ENCODE measurements at places on chromosomes 1 and 21.

- DNase-seq: no peak
Observed at GRCh38 chr1:194045416-194045815, 859.0 kb upstream of the B3GALT2 start.

GRCh38 chr21:44626262-44626661 is 631 bp upstream of the KRTAP10-9 start:
- no peak for DNase-seq

DNA sequence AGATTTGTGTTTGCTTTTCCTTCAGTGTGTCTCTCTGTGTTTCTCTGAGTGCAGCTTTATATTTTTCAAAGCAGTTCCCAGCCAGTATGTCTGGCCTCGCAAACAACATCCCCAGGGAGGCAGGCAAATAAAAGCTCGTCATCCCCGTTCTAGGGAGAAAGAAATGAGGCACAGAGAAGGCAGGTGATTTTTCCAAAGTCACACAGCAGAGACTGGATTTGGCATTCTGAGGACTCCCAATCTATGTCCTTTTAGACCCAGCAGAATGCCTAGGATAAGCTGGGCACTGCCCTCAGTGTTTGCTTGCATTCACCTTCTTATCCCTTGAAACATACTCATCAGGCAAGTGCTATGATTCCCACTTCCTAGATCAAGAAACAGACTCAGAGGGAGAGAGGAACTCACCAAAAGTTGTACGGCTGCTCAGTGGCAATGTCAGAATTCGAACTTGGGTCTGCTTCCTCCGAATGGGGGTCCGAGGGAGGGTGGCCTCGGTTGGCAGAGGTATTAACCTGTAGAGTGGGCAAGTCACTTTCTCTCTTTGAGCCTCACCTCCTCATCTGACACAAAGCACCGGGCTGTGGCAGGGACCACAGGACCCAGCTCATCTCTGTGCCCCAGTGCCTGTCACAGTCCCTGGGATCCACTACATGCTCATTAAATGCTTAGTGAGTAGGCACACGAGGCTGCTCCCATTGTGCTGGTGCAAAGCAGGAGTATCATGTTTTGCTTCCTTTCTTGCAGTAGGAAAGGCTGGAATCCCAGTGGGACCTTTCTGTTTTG is 4.2 kb downstream of the RAP1GAP start:
- DNase-seq: no peak

GRCh38 chr1:100457683-100458082 is 80.3 kb upstream of the GPR88 start:
- no peak for DNase-seq

DNA sequence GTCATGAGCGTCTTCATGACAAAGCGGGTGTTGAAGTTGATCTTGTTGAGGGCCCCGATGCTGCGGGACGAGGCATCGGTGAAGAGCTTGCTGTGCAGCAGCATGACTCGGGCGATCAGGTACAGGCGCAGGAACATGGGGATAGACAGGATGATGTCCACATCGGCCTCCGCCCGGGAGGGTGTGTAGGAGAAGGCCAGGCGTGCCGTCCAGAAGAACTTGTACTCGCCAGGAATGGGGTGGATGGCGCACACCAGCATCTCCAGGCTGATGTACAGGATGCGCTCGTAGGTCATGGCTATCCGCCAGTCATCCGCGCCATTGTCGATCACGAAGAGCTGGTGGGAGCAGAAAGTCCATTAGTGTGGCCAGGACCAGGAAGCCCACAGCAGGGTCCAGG is 98.0 kb downstream of the KCNN3 start:
- no peak for DNase-seq

DNA sequence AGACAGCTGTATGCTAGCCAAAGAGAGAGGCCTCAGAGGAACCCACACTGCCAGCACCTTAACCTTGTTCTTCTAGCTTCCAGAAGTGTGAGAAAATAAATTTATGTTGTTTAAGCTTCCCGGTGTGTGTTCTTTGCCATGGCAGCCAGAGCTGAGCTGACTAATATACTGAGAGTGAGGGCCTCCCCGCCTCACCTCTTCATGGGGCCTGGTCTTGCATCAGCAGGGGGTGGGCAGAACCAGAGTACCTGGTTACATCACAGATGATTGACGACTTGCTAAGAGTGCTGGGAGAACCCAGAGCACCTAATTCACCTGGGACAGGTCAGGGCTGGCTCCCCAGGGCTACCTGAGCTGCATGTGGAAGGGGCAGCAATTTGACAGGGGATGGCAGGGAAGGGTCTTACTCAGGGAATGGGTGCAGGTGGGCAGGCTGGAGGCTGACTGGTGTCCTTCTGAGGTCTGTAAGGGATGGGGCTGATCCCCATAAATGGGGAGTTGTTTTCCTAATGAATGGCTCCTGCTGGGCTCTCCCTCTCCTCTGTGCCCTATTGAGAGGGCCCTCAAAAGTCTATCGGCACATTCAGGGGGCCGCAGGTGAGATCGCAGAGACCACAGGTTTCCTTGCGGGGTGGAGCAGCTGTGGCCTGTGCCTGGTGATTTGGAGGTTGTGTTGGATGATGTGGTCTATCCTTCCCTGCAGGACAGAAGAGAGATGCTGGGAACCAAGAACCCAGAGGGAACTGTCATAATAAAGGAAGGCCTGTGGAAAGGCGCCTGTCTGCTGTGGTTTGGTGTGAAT is 60.6 kb upstream of the ETV3 start:
- no peak for DNase-seq

GRCh38 chr1:55129194-55129728 is 85.9 kb downstream of the USP24 start:
- no peak for DNase-seq

GRCh38 chr1:6317098-6317760 is 56.3 kb upstream of the GPR153 start:
- DNase-seq: no peak

DNA sequence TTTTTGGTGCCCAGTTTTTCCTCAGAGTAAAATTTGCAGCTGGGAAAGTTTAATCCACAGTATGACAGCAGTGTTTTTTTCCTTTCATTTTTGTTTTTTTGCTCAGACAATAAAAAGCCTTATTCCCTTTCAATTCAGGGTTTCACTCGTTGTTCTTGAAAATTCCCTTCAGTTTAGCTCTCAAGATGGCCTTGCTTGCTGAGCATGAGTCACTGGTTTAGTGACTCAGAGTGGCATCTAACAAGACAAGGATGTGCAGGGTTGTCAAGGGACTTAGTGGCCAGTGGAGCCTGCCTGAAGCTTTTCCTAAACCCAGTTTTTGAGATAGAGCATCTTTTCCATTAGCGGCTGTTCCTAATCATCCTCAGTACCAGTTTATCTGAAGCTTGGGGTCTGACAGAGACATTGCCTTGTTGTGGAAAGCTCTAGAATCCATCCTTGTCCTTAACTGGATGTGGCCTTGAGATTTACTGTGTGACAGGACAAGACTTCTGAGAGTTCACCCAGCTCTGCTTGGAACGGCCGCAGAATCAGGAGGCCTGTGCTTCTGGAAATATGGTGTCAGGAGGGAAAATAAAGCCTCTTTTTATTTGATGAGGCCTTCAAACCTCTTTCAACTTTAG is 48.4 kb upstream of the DNAJC6 start:
- no peak for DNase-seq

GRCh38 chr1:29722598-29722997 is 486.3 kb downstream of the PTPRU start:
- DNase-seq: no peak

DNA sequence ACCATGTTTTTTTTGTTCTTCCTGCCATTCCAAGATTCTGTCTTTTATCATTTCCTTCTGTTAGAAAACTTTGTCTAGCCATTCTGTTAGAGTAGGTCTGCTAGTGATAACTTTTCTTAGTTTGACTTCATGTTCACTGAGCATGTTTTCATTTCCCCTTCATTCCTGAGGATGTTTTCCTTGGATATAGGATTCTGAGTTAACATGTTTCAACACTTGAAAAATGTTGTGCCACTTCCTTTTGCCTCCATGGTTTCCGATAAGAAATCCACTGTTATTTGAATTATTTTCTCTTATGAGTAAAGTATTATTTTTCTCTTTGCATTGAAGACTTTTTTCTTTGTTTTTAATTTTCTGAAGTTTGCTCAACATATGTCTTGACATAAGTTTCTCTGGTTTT is 66.7 kb downstream of the ATP1A1 start:
- DNase-seq: no peak

GRCh38 chr1:226982451-226983177 is 42.5 kb downstream of the COQ8A start:
- no peak for DNase-seq

DNA sequence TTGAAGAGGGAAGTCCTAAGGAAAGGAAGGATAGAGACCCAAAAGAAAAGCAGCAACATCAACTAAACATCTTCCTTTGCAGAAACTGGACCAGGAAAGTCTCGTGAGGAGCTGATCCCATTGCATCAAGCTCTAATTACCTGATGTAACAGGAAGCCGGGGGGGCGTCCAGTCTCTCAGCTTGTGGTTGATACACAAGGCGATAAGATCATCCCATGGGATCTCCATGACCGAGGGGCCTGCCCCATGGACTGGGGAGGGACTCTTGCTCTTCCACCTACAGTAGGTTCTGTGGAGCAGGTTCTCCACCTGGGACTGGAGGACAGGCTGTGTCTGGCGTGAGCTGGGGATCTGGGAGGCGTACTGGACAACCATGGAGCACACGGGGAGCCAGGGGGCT is 14.8 kb upstream of the LSS start:
- DNase-seq: no peak

- DNase-seq: peak; percentile 40
Observed at GRCh38 chr1:226863446-226863845, 7.0 kb upstream of the PSEN2 start.

- no peak for DNase-seq
Observed at GRCh38 chr1:101131239-101131843, 105.5 kb upstream of the S1PR1 start.

- no peak for DNase-seq
Observed at GRCh38 chr1:158821723-158822122, 9.4 kb upstream of the MNDA start.

DNA sequence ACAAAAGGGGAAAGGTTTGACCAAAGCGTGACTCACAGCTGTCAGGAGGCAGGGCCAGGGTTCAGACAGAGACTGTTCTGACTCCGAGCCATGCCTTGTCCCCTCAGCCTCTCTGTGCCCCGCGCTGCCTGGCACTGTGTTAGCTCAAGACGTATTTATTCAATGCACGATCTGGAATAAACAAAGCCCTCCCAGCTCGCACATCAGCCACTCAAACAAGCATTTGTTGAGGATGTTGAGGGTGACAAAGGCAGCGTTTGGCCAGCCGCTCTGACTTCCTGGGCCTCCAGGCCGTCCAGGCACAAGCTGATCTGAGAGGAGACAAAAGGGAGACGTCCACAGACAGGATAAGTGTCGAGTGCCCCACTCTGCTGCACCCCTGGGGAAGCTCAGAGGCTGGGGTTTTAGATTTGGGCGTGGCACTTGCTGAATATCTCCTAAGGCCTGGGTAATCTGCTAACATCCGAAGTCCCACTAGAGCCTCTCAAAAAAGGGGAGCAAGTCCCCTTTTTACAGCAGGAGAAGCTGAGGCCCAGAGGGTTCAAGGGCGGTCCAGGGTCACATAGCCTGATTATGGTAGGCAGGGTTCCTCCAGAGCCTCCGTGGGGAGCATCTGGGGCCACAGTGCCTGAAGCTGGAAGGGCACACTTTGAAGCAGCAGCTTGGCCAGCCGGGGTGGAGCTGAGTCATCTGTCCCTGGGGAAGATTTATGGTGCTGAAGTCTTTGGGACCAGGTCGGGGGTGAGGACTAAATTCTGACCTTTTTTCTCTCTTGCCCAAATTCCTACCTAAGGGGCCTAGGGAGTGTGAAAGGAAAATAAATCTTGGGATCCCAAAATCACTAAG is 95.9 kb downstream of the SPSB1 start:
- DNase-seq: no peak

Data from activated CD8-positive, alpha-beta memory T cell treated with anti-CD3 and anti-CD28 coated beads, Interleukin-2, amount 10 ng/mL, durations not matched to agents 7 days and 5 days (primary cell).